Endothelial cell of umbilical vein (primary cell): ENCODE measurements at places on chromosomes 6 and 20. TPM values are rescaled to one million over a fixed set of nuclear protein-coding genes. Genes with fewer than 3 reads are reported as not detected.
A peak's percentile ranks its signal among the peaks of the same experiment; 100 is the strongest.

The ZNF165 gene
- polyA plus RNA-seq = 0.03 and 0.11 TPM in 2 replicates

The CPXM1 gene
- 18.9 and 21.3 TPM in 2 replicates for polyA plus RNA-seq

The RBL1 gene
- 2.7 and 3.1 TPM in 2 replicates for polyA plus RNA-seq

The KCNK16 gene
- polyA plus RNA-seq = not detected in 2 replicates

The CST2 gene
- polyA plus RNA-seq = not detected in 2 replicates

The MOG gene
- polyA plus RNA-seq = not detected in 2 replicates

GRCh38 chr6:36544228-36544627 is 3.1 kb downstream of the STK38 start:
- no peak for DNase-seq

- DNase-seq = no peak
Measured at GRCh38 chr20:23955896-23956295, 32.7 kb downstream of the GGTLC1 start.

DNA sequence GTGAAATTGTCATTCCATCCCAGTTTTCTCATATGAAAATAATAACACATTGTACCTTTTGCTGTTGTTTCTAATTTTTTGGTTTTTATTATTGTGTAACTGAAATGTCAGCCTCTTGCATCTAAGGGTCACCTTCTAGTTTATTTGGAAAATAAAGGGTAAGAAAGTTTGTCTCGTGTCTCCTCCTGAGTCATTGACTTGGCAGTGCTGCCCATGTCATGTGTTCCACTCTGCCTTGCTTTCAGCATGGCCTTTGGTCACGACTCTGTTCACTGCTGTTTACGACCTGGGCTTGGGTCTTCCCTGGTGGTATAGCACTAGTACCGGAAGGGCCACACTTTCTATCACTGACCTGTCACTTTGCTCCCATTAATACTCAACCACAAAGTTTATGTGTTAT is 171.4 kb upstream of the RSPO3 start:
- no peak for DNase-seq

GRCh38 chr6:163281634-163282033 is 132.9 kb upstream of the QKI start:
- DNase-seq = peak; percentile 18

DNA sequence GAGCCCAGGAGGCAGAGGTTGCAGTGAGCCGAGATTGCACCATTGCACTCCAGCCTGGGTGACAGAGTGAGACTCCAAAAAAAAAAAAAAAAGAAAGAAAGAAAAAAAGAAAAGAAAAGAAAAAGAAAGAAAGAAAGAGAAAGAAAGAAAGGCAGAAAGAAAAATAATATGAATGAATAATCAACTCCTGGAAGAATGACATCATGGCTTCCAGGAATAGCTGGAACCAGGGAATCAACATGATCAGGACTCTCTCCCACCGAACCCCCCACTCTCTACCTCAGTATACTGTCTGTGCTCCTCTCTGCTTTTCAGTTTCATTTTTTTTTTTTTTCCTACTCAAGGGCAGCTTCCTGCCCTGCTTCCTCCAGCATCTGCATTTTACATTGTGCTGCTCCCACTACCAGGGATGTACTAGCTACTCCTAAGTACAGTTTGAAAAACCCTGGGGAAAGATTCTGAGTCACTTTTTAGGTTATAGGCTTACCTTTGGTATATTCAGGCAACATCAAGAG is 19.7 kb upstream of the MTCL3 start:
- DNase-seq = no peak

- DNase-seq = no peak
Measured at GRCh38 chr6:42509256-42509655, 54.6 kb upstream of the UBR2 start.

- no peak for DNase-seq
Measured at GRCh38 chr20:58438970-58439808, 50.2 kb downstream of the VAPB start.

- peak; percentile 95 for DNase-seq
Measured at GRCh38 chr6:26216886-26217713, 129.9 kb downstream of the HFE start.

- no peak for DNase-seq
Measured at GRCh38 chr20:12409501-12409900, 491.8 kb downstream of the BTBD3 start.

GRCh38 chr6:140018588-140018987 is 644.1 kb upstream of the CITED2 start:
- DNase-seq = peak; percentile 19

GRCh38 chr6:15495375-15495901 is 167.4 kb downstream of the DTNBP1 start:
- no peak for DNase-seq

DNA sequence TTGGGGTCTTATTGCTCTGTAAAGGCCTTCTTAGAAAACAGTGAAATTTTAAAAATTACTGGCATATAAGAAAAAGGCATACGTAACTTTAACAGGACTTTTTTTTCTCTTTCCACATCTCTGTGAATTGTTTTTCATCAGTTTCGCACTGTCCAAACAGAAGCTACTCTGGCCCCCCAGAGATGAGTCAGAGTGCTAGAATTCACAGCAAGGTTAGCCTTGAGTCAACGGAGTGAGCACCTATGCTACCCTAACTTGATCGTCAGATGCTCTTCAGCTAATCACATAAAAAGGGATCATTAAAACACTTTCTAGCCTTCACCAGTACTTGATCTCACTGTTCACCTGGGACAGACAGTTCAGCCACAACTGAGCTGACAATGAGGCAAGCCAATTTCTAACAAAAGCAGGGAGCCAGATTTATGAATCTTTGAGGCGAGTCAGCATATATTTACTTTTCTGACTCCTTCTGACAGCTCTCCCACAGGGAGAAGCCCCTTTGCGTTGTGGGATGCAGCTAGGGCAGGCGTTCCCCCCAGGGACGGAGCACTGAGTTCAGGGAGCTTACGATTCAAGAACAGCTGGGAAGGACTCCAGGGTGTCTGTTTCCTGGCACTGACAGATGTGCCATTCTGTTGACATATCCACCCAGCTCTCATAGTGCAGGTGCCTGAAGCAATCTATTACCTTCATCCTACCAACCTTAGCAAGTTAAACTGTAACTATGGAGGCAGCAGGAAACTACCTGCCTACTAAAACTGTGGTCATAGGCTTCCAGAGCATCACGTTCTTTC is 46.4 kb upstream of the SPDEF start:
- no peak for DNase-seq

DNA sequence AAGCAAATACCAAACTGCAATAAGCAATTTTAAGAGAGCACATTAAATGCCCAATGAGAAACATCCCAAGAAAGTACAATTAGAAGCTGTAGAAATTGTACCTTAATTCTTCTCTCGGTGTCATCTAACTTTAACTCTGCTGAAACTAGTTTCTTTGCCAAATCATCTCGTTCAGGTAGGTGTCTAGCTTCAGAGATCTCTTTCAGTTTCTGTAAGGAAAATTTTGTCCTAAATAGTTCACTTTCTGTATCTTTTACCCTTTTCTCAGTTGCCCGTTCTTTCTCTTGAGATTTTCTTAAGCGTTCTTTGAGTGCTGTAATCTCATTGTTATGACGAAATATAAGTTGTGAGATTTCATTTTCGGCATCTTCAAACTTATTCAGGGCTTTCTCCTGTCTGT is 24.1 kb downstream of the LCA5 start:
- no peak for DNase-seq

- DNase-seq = no peak
Measured at GRCh38 chr6:118501765-118502164, 46.3 kb upstream of the PLN start.
